ENCODE measurements at places on chromosomes 11 and 22.
A peak's percentile ranks its signal among the peaks of the same experiment; 100 is the strongest.

DNA sequence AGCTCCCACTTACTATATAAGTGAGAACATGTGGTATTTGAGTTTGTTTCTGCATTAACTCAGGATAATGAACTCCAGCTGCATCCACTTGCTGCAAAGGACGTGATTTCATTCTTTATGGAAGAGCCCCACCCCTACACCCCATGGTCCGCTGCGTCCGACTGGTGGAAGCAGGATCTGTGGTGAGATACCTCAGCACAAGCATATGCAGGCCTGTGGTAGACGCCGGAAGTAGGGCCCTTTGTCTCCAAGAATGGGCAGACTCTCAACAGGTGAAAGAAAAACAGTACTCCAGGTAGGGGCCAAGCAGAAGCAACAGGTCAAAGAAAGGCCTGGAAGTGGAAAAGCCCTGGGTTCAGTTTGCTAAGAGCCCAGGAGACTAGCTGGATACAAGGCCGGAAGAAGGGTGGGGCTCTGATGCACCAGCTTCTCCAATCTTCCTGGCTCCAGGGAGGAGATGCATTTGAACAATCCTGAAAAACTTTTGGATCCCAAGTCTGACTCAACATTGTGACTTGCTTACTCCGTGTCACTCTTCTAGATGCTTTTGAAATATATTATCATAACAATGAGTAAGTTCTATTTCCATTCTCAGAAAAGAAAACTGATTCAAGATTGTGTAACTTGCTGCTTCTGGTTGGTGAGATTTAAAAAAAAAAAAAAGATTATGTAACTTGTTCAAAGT lies 30.4 kb downstream of the NEAT1 start:
- peaks cover 18% of the 10 kb centered on the region for H3K27me3 ChIP-seq
- H3K4me1 ChIP-seq, result no peaks in the 10 kb centered on the region
- H3K27ac ChIP-seq, result no peak overlapping the region
- H3K4me3 ChIP-seq, result peak overlapping the region; percentile 47
- no peaks in the 10 kb centered on the region for H3K36me3 ChIP-seq

- no peak overlapping the region for H3K4me3 ChIP-seq
- H3K4me1 ChIP-seq, result peaks cover 8% of the 10 kb centered on the region
- no peak for DNase-seq
- no peaks in the 10 kb centered on the region for H3K27me3 ChIP-seq
- no peak overlapping the region for H3K27ac ChIP-seq
Observed at GRCh38 chr11:22508665-22509064, 117.0 kb downstream of the FANCF start.

DNA sequence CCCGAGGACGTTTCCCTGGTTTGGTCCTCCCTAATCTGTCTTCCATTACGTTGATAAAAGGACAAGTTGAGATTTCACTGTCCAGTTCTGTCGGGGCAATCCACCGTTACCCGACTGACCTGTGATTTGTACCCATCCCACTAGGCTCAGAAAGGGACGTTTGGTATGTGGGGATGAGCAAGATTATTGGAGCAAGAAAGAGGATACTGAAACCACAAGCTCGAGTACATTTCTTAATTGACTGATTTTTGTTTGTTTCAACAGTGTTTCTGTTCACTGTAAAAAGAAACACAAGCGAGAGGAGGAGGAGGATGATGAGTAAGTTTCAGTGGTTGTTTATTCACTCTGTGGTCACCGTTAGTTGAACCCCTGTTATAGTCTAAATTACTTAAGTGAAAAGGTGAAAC lies 969 bp downstream of the CCDC117 start:
- H3K36me3 ChIP-seq, result peaks cover 6% of the 10 kb centered on the region
- peaks cover 1% of the 10 kb centered on the region for H3K27me3 ChIP-seq
- DNase-seq, result no peak
- H3K27ac ChIP-seq, result peak overlapping the region; percentile 93
- H3K4me3 ChIP-seq, result peak overlapping the region; percentile 97

DNA sequence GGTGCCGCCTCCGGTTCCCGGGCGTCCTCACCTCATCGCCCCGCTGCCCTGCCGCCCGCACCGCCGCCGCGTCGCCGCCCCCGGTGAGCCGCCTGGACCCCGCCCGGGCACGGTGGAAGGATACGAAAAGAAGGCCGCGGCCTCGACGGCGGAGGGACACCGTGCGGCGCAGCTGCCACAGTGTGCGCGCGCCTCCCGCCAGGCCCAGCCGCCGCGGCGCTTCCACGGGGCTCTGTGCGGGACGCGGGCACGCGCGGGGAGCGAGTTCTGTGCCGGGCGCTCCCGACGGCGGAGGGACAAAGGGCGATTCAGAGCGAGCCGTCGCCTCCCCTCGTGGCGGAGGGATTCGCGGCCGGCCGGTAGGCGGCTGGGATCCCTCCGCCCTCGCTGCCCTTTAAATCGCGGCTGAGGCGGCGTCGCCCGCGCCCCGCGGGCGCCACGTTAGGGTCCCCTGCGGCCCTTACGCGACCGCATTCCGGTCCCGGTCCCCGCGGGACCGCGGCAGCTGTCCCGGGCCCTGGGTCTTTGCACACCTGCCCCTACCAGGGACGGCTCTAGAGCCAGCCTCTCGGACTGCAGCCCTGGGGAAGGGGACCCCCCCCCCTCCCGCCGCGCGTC lies 568 bp upstream of the KMT5B start:
- no peak overlapping the region for H3K4me3 ChIP-seq
- peaks cover 25% of the 10 kb centered on the region for H3K4me1 ChIP-seq
- H3K36me3 ChIP-seq, result peaks cover 5% of the 10 kb centered on the region
- no peak overlapping the region for H3K27ac ChIP-seq
- H3K27me3 ChIP-seq, result peaks cover 19% of the 10 kb centered on the region
- peak; percentile 89 for DNase-seq

DNA sequence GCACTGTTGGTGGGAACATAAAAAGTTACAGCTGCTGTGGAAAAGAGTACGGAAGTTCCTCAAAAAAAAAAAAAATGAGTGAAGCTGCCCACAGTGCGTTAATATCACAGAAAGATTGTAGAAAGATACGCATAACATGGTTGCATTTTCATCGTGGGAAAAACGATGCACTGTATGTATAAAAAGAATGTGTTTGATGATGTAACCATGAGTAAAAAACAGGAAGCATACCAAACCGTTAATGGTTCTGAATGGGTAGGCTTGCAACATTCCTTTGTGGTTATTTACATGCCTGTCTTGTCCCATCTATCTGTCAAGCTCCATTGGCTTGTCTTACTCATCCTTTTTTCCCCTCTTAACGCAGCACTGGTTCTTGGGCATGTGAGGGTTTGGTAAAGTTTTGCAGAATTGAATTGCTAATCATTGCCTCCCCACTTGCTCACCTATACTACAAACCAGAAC lies 33.8 kb upstream of the DKK3 start:
- H3K4me3 ChIP-seq, result no peak overlapping the region
- H3K27me3 ChIP-seq, result no peaks in the 10 kb centered on the region
- H3K36me3 ChIP-seq, result no peaks in the 10 kb centered on the region
- DNase-seq, result no peak
- no peak overlapping the region for H3K27ac ChIP-seq
- H3K4me1 ChIP-seq, result peaks cover 6% of the 10 kb centered on the region

DNA sequence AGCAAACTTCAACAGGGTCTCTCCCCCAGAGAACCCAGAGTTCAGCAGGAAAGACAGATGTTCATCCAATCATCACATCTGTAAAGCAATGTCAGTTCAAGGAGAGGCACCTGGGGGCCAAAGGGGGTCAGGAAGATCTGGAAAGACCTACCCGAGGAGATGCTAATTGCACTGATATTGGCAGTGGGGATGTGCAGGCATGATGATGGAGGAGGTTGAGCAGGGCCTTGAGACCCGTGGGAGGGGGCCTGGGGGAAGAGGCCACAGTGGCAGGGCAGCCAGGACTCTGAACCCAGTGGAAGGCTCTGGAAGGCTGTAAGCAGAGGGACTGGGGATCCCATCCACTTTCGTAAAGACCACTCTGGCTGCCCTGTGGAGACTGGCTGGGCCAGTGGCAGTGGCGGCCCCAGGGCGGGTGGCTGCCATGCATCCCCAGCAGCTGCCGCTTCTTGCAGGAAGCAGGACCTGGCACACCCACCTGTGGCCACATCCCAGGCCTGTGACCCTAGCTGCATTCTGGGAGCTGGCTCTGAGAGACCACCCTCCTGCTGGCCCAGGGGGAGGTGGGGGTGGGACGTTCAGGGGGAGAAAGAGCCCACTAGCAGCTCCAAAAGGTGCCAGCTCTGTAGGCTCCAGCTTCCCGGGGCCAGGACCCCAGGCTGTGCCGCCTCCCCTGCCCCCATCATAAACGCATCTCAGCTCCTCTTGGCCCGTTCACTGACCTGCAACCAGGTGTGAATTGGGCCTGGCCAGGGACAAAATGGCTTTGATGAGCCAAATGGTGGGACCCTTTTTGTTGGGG lies 59.9 kb upstream of the FGF3 start:
- no peak overlapping the region for H3K4me3 ChIP-seq
- no peaks in the 10 kb centered on the region for H3K4me1 ChIP-seq
- no peaks in the 10 kb centered on the region for H3K36me3 ChIP-seq
- DNase-seq, result no peak

- peaks cover 11% of the 10 kb centered on the region for H3K4me1 ChIP-seq
- H3K27me3 ChIP-seq, result peaks cover 2% of the 10 kb centered on the region
- DNase-seq, result no peak
- H3K27ac ChIP-seq, result no peak overlapping the region
- H3K36me3 ChIP-seq, result no peaks in the 10 kb centered on the region
Observed at GRCh38 chr11:70825893-70826540, 426.4 kb downstream of the SHANK2 start.

- H3K36me3 ChIP-seq, result no peaks in the 10 kb centered on the region
- H3K4me3 ChIP-seq, result no peak overlapping the region
- peak overlapping the region; percentile 13 for H3K27ac ChIP-seq
- H3K4me1 ChIP-seq, result peaks cover 20% of the 10 kb centered on the region
Observed at GRCh38 chr11:61021661-61022212, 50.3 kb downstream of the CD6 start.

DNA sequence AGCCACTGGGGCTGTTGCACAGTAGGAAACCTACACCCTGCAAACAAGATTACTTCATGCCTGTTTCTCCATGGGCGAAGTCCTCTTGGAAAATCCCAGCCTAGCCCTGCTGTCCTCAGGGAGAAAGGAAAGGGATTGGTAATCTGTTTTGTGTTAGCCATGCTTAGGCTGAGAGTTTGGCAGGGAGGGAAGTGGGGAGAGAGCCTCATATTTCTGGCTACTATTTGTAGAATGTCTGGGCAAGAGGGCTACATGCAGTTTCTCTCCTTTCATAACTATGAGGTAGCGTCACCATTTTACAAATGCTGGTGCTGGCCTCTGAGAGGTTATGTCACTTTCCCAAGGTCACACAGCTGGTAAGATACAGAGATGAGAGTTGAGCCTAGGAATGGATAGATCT lies 737 bp upstream of the MFRP start:
- H3K27ac ChIP-seq, result no peak overlapping the region
- peaks cover 9% of the 10 kb centered on the region for H3K4me1 ChIP-seq
- no peak for DNase-seq
- H3K27me3 ChIP-seq, result peaks cover 14% of the 10 kb centered on the region
- H3K4me3 ChIP-seq, result no peak overlapping the region

- peaks cover 9% of the 10 kb centered on the region for H3K4me1 ChIP-seq
- no peak overlapping the region for H3K4me3 ChIP-seq
- DNase-seq, result no peak
- H3K27ac ChIP-seq, result no peak overlapping the region
- no peaks in the 10 kb centered on the region for H3K36me3 ChIP-seq
Observed at GRCh38 chr11:86047275-86047991, 21.5 kb downstream of the PICALM start.

DNA sequence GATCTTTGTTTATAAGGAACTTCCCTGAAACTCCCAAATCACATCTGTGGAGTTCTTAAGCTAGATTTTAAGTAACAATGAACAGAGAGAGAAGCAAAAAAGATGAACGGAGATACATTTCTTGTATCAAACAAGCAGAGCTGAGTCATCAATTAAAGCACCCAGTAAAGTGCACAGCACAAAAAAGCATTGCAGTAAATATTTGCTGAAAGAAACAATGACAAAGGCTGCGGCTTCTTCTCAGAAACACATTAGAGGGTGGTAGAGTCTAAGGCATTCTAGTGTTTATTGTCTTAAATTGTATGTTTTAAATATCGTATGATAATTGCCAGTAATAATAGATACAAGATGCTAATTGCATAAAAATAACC lies 941.6 kb upstream of the CHORDC1 start:
- no peak overlapping the region for H3K27ac ChIP-seq
- no peaks in the 10 kb centered on the region for H3K36me3 ChIP-seq
- DNase-seq, result no peak
- no peak overlapping the region for H3K4me3 ChIP-seq
- no peaks in the 10 kb centered on the region for H3K27me3 ChIP-seq
- H3K4me1 ChIP-seq, result no peaks in the 10 kb centered on the region

GRCh38 chr11:3184732-3185347 lies 19.7 kb upstream of the OSBPL5 start:
- H3K4me3 ChIP-seq, result no peak overlapping the region
- H3K36me3 ChIP-seq, result no peaks in the 10 kb centered on the region
- no peak for DNase-seq
- no peak overlapping the region for H3K27ac ChIP-seq
- H3K4me1 ChIP-seq, result no peaks in the 10 kb centered on the region

DNA sequence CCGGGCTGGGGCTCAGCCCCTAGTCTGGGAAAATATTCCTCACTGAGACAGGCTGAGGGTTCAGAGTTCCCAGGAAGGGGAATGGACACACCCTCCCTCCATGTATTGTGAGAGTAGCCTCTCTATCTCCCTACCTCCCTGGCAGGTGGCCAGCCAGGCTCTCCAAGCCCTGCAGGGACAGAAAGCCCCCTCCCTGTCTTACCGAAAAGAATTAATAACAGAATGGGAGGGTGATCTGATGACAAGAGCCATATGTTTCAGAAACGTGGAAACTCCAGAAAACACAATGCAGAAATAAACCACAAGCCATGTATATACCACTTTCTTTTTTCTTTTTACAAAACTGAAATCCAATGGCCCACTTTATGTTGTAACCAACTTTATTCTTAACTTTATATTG lies 140.0 kb downstream of the CHST1 start:
- H3K4me3 ChIP-seq, result no peak overlapping the region
- H3K27me3 ChIP-seq, result no peaks in the 10 kb centered on the region
- no peak overlapping the region for H3K27ac ChIP-seq

DNA sequence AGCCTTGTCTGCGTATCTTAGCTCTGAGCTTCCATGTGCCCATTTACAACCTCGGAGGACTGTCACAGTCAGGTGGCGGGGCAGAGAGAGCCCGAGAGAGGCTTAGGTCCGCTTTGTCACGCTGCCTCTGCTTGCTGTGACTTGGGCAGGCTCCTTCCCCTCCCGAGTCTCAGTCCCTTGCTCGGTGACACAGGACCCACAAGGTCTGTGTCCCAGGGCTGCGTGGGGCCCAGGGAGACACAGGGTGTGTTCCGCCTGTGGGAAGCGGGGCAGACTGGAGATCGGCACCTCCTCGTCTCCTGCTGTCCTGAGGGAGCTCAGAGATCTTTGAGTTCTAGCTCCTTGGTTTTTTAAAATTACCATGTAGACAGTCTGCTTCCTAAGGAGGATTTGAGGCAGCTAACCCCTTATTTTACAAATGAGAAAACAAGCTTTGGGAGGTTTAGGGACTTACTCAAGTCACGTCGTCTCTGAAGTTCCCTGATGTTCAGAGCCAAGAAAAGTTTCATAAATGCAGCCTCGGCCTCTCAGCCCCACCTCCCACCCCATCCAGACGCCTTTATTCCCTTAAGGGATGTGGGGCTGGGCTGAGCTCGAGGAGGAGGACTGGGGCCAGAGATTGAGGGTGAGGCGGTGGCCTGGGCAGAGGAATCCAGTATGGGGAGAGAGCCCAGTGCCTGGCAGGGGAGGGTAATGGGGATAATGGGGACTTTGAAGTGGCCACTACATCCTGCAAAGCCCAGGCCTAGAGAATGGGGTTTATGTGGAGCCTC lies 103.6 kb downstream of the NECTIN1 start:
- no peak overlapping the region for H3K27ac ChIP-seq
- H3K27me3 ChIP-seq, result peaks cover 1% of the 10 kb centered on the region
- DNase-seq, result no peak
